ENCODE measurements at places on chromosomes 7 and 10. TPM values are rescaled to one million over a fixed set of nuclear protein-coding genes. Genes with fewer than 3 reads are reported as not detected.

Gene NKX2-3
- not detected for total RNA-seq

Gene KLF14
- not detected for total RNA-seq

Gene PPP1R17
- not detected for total RNA-seq

Gene SPACDR
- not detected for total RNA-seq

Gene RSPH10B
- not detected for total RNA-seq

Gene ABCB4
- not detected for total RNA-seq

Gene IKZF1
- 5.9 TPM for total RNA-seq

Gene HOGA1
- total RNA-seq, result 1.1 TPM

Gene TRIM73
- 0.31 TPM for total RNA-seq

Gene RAPGEF5
- total RNA-seq, result 44.4 TPM

Gene EN2
- total RNA-seq, result not detected

Gene MYL10
- not detected for total RNA-seq

Gene CYP2C8
- 0.61 TPM for total RNA-seq

Gene AKR1D1
- total RNA-seq, result not detected

Gene NUTM2D
- 1.8 TPM for total RNA-seq

Gene GJC3
- total RNA-seq, result not detected

Gene MUC12
- total RNA-seq, result not detected

Gene TMEM139
- not detected for total RNA-seq

Gene INMT
- 4.6 TPM for total RNA-seq

Gene PLEKHS1
- 0.82 TPM for total RNA-seq

Gene GARS1
- 79.2 TPM for total RNA-seq

Gene XRCC2
- total RNA-seq, result 2.0 TPM

Gene TMEM270
- total RNA-seq, result not detected

Gene TSPAN15
- total RNA-seq, result 24.0 TPM

Gene PNLIP
- total RNA-seq, result not detected

Gene CHAT
- total RNA-seq, result not detected

Gene GNAT3
- not detected for total RNA-seq

Gene SUN3
- total RNA-seq, result not detected

Gene SLC13A4
- 1.9 TPM for total RNA-seq

Gene CAV2
- 31.8 TPM for total RNA-seq

Gene CD36
- 85.5 TPM for total RNA-seq

Gene SYNPO2L
- 0.29 TPM for total RNA-seq

Gene CUZD1
- total RNA-seq, result not detected

Gene ADAM8
- 5.1 TPM for total RNA-seq

Gene FBXL13
- total RNA-seq, result 0.45 TPM

Gene TASOR2
- 47.1 TPM for total RNA-seq

Gene TLX1
- total RNA-seq, result not detected

Gene SEMA3A
- 0.15 TPM for total RNA-seq

Gene ABCF2
- 44.7 TPM for total RNA-seq

Gene LCOR
- 32.5 TPM for total RNA-seq

Gene WAC
- 74.3 TPM for total RNA-seq

Gene CTTNBP2
- 8.5 TPM for total RNA-seq

Gene ZNF503
- total RNA-seq, result 14.3 TPM

Gene TSPAN33
- 0.44 TPM for total RNA-seq

Gene SPDYE16
- total RNA-seq, result not detected

Gene CYP2E1
- total RNA-seq, result 26.9 TPM

Gene OR2A2
- not detected for total RNA-seq

Gene PALD1
- 3.1 TPM for total RNA-seq

Gene WNT2
- not detected for total RNA-seq

Gene ACTL6B
- not detected for total RNA-seq

Gene CPA1
- total RNA-seq, result not detected

Gene RPP38
- total RNA-seq, result 12.6 TPM

Gene SFTPA1
- not detected for total RNA-seq

Gene CTAGE8
- total RNA-seq, result 2.7 TPM

Gene ABCC2
- 0.61 TPM for total RNA-seq

Gene BHLHA15
- 1.1 TPM for total RNA-seq
